CD4-positive, CD25-positive, alpha-beta regulatory T cell (primary cell): ENCODE measurements at places on chromosomes 16 and 17. TPM values are rescaled to one million over a fixed set of nuclear protein-coding genes. Genes with fewer than 3 reads are reported as not detected.

- DNase-seq, result no peak
Observed at GRCh38 chr16:69511651-69512050, 54.1 kb upstream of the NFAT5 start.

DNA sequence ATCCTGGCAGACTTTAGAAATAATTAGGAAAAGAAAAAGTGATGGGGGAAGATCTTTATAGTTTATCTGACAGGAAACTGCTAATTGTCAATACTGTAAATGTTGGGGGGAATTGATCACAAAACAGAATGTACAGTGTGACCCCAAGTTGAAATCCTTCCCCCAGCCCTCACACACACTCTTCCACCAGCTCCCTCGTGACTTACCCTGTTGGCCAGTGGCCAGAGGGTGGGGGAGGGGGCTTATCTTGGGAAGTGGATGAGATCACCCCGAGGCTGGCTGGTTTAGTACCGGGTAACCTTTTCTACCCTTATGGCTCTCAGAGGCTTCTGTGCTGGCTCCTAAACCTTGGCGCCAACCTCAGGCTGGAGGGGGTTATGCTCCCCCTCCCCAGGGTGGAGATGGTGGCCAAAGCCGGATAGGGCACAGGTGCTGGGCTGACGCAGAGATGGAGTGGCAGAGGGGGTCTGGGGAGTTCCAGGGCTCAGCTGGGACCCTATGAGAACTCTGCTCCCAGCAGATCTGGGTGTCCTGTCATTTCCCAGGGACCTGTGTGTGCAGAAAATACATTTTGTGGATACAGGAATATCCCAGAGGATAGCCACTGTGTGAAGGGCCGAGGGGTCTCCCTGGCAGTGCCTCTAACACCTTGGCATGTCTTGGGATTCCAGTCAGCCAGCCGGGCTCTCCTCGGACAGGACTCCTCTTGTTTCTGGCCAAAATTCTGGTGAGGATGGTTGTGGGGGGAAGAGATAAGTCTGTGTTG is 18.6 kb downstream of the CDH16 start:
- no peak for DNase-seq

DNA sequence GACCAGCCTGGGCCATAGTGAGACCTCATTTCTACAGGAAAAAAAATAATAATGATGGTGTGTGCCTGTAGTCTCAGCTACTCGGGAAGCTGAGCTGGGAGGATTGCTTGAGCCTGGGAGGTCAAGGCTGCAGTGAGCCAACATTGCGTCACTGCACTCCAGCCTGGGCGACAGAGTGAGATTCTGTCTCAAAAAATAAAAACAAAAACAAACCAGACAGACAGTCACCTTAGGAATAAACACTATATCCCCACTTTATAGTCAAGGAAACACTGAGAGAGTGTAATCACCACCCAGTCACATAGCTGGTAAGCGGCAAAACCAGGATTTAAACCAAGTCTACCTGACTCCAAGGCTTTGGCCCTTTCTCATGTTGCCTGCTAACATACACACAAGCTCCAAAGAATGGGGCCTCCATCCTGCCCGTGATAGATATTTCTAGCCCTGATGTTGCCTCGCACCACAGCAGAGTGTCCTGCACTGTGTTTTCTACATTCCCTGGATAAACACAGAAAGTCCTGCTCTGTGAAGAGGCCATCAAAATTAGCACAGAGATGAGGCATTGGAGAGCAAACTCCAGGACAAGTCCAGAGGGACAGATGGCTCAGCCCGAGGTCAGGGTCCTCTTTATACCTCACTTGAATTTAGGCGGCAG is 66.1 kb upstream of the SMURF2 start:
- no peak for DNase-seq

- DNase-seq, result peak; percentile 41
Observed at GRCh38 chr17:19656851-19657581, 8.5 kb downstream of the ALDH3A2 start.

GRCh38 chr17:81867170-81867990 is 3.8 kb downstream of the ARHGDIA start:
- DNase-seq, result peak; percentile 38

GRCh38 chr17:73290399-73291259 is 21.2 kb downstream of the CDC42EP4 start:
- DNase-seq, result no peak

DNA sequence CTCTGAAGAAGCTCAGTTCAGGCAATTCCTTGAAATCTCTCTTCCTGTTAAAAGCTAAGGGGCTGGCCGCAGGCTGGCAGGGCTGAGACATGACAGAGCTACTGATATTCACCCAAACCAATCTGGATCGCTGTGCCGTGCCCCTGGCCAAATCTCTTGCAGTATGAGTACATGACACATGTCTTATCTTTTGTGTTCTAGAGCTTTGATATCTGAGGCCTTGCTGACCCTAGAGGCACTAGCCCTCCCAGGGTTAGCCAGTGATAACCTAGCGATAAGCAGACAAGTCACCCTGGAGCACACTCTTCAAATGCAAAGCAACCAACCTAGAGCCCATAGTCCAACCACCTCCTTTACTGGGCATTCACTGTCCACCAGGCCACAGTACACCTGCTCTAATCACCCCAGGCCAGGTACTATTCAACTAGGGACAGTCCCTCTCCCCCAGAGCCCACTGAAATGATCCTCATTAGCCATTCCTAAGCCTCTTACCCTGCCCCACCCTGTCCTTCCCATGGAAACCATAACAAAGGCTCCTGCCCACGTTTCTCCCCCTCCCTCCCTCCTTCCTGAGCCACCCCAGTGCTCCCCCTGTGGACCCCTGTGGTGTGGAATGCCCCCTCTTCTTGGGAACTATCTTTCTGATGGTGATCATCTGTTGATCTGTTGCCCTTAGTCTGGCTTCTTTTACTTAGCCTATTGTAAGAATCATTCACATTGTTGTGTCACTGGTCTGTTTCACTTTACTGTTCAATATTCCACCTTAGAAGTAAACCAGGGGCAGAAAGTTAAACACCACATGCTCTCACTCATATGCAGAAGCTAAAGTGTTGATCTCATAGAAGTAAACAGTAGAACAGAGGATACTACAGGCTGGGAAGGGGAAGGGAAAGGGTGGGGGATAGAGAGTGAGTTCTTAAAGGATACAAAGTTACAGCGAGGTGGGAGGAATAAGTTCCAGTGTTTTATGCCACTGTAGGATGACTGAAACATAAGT is 52.5 kb downstream of the TEKT5 start:
- DNase-seq, result no peak

- no peak for DNase-seq
Observed at GRCh38 chr16:15772579-15773293, 84.1 kb downstream of the MYH11 start.

DNA sequence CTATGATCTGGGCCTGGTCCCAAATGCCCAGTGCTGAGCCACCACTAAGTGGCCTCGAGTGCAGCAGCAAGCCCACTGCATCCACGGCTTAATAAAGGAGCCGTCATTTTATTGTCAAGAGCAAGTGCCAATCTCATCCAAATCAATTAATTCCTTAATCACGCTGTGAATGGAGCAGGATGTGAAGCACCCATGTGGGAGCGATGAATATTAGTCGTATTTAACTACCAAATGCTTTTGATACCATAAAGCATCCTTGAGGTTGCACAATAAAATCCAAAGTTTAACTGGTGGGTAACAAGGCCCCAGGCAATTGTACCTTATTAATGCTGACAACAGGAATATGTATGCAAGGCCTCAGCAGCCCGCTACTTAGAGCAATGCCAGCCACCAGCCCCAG is 226.0 kb upstream of the C16orf82 start:
- no peak for DNase-seq

- no peak for DNase-seq
Observed at GRCh38 chr16:74586948-74587347, 20.0 kb downstream of the GLG1 start.

GRCh38 chr17:58783380-58783779 is 27.7 kb downstream of the PPM1E start:
- DNase-seq, result no peak

DNA sequence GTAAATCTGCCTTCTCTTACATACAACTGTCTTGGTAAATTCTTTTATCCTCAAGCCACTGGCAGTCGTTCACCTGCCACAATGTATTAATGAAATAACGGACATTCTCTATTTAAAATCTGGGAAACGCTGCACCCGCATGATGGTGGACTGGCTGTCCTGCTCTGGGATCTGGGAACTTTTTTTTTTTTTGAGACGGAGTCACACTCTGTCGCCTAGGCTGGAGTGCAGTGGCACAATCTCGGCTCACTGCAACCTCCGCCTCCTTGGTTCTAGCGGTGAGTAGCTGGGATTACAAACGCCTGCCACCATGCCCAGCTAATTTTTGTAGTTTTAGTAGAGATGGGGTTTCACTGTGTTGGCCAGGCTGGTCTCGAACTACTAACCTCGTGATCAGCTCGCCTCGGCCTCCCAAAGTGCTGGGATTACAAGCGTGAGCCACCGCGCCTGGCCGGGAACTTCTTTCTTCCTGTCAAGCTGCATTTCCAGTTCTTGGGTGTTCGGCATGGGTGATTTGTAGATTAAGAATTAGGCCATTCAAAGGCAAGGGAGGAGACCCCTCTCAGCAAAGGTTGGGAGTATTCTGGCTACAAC is 28.3 kb downstream of the PRDM7 start:
- DNase-seq, result no peak

GRCh38 chr17:58328195-58329034 is at the start of gene TSPOAP1:
TSS of gene TSPOAP1 (minus strand) at chr17:58328795. CDS start at chr17:58327920, 875 bp downstream.
- peak; percentile 54 for DNase-seq

GRCh38 chr17:29544066-29544465 is 22.8 kb downstream of the ABHD15 start:
- DNase-seq, result no peak

GRCh38 chr16:76483307-76483909 is 206.2 kb downstream of the CNTNAP4 start:
- DNase-seq, result no peak

DNA sequence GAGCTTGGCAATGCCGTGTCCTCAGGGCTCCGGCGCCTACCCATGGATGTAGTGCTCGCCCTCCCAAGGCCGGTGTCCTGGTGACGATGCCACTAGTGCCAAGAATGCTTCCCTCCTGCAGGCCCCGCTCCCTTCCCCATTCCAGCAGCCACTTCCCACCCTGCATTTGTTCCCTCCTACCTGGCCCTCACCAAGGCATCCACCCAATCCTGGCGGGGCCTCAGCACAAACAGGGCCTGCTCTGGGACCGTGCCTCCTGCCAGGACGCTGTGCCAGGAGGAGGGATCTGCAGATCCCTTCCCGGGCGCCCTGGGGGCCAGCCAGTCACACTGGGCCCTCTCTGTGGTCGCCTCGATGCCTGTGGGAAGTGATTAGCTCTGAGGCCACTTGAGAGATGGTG is 25.1 kb downstream of the ABR start:
- DNase-seq, result no peak

DNA sequence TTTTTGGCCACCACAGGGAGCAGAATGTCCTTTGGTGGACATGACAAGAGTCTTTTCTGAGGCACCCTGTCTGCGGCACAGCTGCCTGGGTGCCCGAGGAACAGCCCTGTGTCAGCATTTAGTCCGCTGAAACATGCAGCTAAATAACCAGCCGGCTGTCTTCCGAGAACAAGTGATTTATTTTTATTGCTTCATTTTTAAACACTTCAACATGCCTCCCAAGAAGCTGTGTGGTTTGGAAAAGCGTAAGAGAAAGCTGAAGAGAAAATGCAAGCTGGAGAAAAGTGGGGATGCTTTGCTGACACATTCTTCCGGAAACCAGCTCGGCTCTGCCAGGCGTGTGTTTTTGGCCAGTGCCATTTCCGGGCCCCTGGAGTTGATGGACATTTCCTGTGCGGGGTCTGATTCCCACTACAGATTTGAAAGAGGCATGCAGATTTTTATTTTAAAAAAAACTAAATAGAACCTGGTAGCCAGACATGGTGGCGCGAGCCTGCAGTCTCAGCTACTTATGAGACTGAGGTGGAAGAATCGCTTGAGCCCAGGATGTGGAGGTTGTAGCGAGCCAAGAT is 94.7 kb downstream of the SEC14L1 start:
- DNase-seq, result peak; percentile 67

- DNase-seq, result peak; percentile 57
Observed at GRCh38 chr17:78313735-78314648, 45.9 kb downstream of the SOCS3 start.

GRCh38 chr17:2192367-2193057 is 111.1 kb downstream of the SMG6 start:
- DNase-seq, result peak; percentile 82

- no peak for DNase-seq
Observed at GRCh38 chr17:16585796-16586195, 16.8 kb upstream of the ZNF287 start.

DNA sequence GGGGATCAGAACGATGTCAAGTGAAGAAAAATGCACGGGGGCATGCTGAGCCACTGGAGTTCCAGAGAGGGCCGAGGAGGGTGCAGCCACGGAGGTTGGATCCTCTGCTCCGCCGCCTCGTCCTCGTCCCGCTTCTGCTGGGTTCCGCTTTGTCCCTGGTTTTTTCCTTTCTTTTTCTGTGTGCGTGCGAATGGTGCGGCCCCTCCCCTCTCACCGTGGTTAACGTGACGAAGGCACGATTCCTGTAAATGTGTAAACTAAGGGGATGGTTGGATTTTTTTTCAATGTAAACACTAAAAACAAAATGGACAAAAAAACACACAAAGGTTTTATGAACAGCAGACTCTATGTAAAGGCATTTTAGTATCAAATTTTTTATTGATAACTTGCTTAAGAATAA is 46.7 kb downstream of the ACTG1 start:
- no peak for DNase-seq

- DNase-seq, result no peak
Observed at GRCh38 chr17:72193391-72194106, 72.7 kb downstream of the SOX9 start.

CACNG3 gene
- total RNA-seq, result not detected

CCDC43 gene
- 20.3 TPM for total RNA-seq

KRTAP4-5 gene
- total RNA-seq, result not detected

EIF3CL gene
- total RNA-seq, result 49.6 TPM

TCAP gene
- 3.4 TPM for total RNA-seq

HSPB9 gene
- not detected for total RNA-seq

CSH2 gene
- total RNA-seq, result 3.8 TPM
